ENCODE measurements at places on chromosomes 11 and 22.

DNA sequence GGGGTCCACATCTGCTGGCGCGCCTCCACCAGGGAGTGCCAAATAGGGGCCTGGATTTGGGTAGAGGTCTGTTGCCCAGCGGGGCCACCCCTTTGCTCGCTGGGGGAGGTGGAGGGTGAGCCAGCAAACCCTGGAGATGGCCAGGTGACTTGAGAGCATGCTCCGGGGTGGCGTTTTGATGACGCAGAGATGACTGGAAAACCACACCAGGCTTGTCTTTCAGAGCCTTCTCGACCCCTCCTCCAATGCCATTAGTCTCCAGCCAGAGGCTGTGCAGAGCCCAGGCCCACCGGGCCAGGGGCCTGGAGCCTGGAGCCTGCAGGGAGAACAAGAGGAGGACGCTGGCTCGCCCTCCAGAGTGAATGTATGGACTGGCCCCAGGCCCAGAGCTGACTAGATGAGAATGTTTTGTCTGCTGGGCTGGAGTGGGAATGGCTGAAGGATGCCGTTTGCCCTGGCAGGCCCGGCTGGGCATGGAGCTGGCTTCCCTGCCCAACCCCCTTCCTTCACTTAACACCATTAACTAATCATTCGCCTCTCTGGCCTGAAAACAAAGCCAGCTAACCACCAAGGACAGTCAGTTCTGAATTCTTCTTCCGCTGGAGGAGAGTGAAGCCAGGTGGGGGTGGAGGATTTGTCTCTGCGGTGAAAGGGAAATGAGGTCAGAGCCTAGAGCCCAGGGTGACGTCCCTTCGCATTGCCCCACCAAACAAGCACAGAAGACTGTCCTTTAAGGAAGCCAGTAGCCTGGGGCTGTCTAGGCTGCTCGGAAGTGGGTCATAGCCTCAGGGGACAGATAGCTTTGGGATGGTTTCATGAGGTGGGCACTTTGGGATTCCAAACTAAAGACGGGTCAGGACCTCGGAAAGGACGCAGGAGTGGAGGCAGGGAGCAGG, 1.6 kb upstream of the MCAM start:
- no peak for DNase-seq

GRCh38 chr11:36452961-36453360, 57.1 kb downstream of the TRAF6 start:
- DNase-seq = no peak

DNA sequence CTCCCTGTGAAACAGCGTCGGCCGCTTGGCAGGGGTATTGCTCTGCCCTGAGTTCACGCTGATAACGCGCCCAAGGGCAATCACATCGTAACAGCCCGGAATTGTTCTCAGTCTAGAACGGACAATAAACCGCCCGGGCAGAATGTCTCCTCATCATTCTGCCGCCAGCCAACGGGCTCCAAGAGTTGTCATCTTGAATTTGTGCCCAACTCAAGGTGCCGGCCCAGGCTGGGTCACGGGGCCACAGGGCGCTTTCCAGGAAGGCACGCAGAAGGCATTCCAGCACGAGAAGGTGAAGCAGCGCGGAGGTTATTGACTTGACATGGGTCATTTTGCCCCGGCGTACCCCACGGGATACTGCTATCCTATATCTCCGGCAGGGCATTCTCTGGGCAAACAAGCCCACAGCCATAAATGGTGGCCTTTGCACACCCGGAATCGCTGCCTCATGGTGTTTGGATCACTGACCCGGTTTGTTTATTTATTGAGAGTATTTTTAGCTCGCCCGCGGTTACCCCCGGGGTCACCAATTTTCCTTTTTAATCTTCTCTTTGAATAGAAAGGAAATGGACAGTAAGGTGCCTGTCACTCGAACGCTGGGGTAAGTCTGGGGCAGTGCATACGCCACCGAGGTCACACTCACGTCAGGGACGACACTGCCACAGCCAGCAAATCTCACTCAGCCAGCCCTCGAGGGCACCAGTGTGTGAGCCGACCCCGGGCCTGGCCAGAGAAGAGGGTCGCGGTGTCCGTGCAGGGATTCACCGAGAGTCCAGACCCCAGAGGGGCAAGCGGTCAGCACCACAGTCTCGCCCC, 72.4 kb upstream of the FGF3 start:
- no peak for DNase-seq

- DNase-seq = no peak
Measured at GRCh38 chr22:33884829-33885228, 35.4 kb downstream of the LARGE1 start.

DNA sequence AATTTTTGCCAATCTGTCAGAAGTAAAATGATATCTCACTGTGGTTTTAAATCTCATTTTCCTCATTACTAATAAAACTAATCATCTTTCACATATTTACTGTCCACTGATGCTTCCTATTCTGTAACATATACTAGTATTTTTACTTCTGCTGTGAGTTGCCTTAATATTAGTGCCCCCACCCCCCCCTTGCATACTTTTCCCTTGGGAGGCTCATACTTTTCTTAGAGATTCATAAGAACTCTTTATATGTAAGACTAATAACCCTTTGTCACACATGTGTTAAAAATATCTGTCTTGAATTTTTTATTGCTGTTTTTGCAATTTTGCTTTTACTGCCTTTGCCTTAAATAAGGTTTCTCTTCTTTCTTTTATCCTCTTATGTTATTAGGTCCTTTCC, 87.2 kb downstream of the PHF21A start:
- DNase-seq = no peak

DNA sequence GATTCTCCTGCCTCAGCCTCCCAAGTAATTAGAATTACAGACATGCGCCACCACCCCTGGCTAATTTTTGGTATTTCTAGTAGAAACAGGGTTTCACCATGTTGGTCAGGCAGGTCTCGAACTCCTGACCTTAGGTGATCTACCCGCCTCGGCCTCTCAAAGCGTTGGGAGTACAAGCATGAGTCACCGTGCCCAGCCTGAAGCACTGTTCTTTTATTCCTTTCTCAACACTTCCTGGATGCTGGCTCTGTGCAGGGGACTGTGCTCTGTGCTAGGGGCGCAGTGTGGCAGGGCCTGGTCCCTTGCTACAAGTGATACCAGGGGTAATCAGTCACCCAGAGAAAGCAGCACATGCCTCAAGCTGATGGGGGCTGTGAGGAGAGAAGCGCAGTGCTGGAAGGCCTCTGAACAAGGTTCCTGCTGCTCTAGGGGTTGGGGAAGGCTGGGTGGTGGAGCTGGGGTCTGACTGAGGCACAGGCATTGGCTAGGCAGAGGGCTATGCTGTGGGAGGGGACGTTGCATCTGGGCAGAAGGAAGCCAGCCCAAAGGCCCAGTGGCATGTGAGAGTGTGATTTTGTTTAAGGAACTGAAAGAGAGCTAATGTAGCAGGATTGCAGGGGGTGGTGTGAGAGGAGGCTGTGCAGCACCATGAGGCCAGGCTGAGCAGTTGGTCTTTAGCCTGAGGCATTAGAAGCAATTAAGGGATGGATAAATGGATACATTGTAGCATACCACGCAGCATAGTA, 42.5 kb downstream of the CABIN1 start:
- DNase-seq = no peak

GRCh38 chr11:48161951-48162884, 54.4 kb upstream of the OR4B1 start:
- no peak for DNase-seq

GRCh38 chr11:133842730-133843129, 2.6 kb downstream of the SPATA19 start:
- no peak for DNase-seq

DNA sequence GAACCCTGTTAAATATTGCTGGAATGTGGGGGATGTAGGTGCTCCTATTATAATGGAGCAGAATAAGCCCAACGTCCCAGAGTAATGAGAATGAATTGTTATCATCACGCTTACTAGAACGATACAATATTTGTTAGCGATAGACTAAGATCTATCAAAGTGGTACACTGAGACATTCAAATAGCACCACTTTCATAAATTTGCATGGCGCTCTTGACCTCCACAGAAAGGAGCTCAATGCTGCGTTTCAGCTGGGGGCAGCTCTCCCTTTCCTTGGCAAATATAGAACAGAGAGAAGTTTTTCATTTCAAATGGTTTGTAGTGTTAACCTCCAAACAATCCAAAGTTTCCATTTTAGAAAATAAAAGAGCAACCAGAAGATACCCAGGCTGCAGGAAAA, 38.2 kb upstream of the BLID start:
- no peak for DNase-seq

DNA sequence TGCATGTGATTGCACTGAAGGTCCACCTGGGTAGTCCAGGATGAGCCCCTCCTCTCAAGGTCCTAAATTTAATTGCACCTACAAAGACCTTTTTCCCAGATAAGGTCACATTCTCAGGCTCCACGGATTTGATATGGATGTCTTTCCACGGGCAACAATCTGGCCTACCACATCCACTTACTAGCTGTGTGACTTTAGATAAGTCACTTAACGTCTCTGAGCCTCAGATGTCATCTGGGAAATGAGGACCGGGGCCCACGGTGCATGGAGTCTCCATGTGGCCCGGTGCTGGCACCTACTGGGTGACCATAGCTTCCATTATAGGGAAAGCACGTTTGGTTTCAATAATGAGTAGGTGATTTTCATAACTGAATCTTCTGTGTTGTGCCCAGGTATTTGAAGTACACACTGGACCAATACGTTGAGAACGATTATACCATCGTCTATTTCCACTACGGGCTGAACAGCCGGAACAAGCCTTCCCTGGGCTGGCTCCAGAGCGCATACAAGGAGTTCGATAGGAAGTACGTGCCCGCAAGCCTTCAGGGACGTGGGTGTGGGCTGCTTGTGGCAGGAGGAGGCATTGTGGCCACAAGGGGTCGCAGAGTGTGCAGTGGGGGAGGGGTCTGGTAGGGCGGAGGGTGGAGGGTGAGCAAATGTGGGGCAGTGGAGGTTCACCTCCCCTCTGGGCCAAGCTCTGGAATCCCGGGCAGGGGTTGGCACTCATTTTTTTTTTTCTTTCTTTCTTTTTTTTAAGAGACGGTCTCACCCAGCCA, 55.7 kb downstream of the ARHGAP8 start:
- DNase-seq = no peak

DNA sequence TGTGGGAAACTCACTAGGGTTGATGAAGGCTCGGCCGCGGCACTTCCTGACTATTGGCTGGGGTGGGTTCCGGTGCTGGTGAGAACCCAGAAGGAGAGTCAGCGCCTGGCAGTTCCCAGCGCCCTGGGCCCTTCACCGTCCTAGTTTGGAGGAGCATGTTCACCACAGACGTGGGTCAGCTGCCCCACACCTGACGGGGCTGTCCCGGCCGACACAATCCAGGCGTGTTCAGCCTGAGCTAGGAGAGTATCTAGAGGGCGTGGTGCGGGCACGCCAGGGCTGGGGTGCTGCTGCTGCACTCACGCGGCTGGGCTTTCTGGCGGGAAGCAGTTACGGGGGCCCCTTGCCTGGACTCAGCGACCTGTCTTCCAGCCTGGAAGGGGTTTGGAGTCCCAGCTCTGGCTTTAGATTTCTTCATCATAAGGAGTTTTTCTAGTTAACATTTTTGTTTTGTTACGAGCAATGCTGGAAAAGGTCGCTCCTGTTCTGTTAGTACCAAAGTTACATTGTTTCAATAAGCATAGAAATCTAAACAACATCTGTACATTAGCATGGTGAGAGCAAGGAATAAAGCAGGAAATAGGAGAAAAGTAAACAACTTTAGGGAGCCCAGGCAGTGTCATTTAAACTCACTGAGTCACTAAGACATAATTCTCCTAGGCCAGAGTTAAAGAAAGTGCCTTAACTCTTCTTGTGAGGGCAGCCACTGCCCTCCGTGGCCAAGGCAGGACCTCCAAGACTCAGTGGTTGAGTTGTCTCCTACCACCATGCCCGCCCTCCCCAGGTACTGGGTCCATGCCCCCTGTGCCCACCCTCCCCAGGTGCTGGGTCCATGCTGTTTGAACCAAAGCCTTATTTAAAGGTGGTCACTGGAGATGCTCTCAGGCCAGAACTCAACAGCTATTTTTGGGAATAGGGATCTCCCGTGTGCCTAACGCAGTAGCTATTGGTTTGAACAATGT, 12.1 kb upstream of the ADORA2A start:
- no peak for DNase-seq

GRCh38 chr11:128549256-128549944, 38.0 kb downstream of the ETS1 start:
- DNase-seq = no peak

DNA sequence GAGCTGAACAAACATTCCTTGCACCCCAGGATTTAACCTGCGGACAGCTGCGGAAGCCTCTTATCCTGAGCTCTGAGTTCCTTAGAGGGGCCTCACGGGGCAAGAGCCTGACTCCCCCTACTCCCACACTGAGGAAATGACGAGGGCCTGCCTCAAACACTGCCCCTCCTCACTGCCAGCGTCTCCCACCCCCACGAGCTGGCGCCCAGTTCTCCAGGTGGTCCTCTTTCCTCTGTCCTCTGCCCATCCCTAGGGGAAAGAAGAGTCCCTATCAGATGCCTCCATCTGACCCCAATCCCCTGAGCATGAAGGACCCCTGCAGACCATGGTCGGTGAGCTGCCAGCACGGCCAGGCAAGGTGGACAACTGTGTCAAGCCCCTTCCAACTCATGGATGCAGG, 14.3 kb downstream of the CHST1 start:
- no peak for DNase-seq

- DNase-seq = no peak
Measured at GRCh38 chr11:11320825-11321224, 32.2 kb downstream of the CSNK2A3 start.

DNA sequence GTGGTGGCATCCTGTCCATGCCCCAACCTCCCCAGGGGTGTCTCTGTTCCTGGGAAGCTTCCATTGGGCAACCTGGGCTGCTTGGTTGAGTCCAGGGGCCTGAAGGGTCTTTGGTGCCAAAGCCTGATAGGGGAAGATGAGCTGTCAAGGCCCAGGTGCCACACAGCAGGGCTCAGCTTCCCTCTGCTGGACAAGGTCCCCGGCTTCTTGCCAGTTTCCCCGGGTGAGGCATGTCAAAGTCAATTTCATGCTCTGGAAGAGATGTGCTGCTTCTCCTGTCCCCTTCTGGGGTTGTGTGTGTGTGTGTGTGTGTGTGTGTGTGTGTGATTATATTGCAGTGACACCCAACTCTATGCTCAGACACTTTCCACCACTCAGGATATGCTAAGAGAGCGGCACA, 26.9 kb downstream of the TP53I11 start:
- no peak for DNase-seq

GRCh38 chr22:20940186-20940651, 23.0 kb downstream of the CRKL start:
- no peak for DNase-seq

DNA sequence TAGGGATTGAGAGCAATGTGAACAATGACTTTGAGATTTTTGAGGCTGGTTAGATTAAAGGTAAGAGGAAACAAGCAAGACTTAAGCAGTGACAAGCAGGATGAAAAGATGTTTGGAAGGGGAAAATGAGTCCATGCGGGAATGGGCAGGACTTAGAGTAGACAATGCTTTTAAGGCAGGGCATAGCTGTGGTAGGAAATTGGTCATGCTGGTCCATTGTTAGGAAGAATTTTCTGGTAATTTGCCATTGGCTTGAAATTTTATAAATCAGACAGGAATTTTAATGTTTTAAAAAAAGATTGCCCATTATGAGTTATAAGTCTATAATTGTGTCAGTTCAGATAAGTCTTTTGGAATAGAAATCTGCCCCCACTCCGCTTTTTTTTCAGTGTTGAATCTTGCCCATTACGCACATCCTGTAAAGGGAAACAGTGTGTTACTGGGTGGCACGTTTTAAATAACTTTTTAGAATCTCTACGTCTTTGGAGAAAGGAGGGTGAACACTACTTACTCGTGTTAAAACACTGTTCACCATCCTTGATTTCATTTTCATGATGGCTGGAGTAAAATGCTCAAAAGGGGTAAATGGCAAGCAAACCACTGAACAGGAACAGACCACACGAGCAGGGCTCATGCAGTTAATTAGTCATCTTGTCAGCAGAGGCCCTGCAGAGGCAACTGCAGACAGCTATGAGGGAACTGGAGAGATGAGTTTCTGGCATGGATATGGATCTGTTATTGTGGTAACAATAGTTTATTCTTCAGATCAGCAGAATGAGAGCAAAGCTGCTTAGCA, 25.0 kb downstream of the SWAP70 start:
- no peak for DNase-seq
